ENCODE measurements at places on chromosomes 7 and 10.

DNA sequence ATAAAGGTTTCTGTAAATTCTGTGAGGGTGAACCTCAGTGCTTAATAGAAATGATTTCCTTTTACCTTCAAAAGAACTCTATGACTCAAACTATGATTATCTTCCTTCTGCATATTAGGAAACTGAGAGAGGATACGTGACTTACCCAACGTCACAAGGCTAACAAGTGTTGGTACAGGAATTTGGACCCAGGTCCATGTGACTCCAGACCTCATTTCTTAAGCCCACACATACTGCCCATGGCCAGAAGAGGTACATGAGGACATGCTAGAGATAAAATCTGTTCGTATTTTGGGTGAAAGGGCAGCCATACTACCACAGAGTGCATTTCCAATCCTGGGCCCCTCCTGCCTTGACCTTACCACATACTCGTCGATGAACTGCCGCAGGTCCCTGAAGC, 61.5 kb upstream of the TM9SF3 start:
- DNase-seq, result no peak

DNA sequence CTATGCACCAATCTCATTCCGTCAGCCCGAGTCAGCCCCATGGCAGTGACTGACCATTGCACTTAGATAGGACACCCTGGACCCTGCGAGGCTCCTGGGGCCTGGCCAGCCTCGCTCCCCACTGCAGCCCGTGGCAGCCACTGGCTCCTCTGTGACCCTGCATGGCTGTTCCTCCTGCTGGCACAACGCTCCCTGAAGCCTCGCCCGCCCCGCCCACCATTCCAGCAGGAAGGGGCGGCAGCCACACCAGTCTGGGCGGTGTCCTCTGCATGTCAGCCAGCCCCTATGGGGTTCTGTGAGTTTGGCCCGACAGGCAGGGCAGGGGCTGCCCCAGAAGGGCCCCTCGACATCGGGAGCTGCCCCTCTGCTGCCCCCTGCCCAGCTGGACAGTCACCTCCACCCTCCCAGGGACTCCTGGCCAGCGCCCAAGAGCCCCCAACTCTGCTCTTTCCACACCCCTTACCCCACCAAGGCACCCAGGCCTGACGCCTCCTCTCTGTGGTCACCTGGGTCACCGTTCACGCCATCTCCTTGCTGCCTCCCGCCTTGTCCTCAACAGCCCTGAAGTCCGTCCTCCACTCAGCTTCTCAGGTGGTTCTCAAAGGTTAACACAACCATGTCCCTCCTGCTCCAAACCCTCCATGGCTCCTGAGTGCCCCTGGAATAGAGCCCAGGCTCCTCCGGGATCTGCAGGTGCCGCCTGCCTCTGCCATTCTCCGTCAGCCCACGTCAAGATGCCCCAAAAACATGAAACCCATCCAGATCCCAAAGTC, 103.5 kb downstream of the MICALL2 start:
- no peak for DNase-seq

- peak; percentile 73 for DNase-seq
These were observed 62.3 kb upstream of the LBX1 start for GRCh38 chr10:101291331-101292193.

- no peak for DNase-seq
These were observed 305.3 kb upstream of the NFE2L3 start for GRCh38 chr7:25846722-25847121.

GRCh38 chr7:44994877-44995554, 5.0 kb upstream of the CCM2 start:
- DNase-seq, result no peak

- DNase-seq, result no peak
These were observed 11.8 kb downstream of the CUTC start for GRCh38 chr10:99743841-99744240.

DNA sequence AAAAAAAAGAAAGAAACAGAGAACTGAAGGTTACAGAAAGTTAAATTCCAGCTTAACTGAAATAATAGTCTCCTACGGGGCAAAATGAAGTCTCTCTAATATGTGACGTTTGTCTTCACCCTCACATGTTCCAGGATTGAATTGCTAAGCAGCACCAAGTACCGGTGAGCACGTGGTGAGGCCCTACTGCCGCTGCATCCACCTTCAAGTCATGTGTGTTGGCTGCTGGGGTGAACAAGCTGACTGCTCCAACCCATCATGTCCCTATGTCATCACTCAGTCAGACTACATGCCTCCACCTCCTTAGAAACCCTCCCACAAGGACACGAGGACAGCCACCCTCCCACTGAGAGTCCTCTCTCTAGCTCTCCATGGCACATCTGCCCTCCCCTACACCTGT, 35.4 kb upstream of the NPFFR1 start:
- no peak for DNase-seq

DNA sequence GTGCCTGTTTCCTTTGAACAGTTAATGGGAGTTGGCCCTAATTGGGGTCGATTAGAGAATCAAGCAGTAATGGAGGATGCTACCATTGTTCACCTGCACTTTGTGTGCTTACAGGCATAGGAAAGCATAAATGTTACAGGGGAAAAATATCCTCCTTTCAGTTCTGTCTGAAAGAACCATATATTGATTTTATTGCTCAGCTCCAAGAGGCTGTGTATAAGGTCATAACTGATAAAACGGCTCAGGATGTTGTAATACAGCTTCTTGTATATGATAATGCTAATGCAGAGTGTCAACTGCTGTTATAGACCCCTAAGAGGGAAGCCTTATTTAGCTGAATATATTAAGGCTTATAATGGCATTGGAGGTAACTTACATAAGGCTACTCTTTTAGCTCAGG, 32.9 kb upstream of the AKR1C2 start:
- no peak for DNase-seq

DNA sequence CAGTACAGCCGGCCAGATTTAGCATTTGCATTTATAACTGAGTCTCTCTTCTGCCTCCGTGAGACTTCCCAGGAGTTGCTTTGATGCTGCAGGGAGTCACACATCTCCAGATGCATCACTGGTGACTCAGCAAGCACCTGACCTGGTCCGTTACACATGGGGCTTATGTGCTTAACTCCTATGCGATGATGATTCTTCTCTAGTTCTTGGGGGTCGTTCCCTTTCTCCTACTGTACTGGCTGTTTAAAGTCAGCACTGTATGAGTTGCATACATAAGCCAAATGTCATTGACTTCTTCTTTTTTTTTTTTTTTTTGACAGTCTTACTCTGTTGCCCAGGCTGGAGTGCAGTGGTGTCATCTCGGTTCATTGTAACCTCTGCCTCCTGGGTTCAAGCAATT, 13.0 kb upstream of the AKR1E2 start:
- no peak for DNase-seq

GRCh38 chr10:97355571-97355975, 21.0 kb upstream of the FRAT2 start:
- DNase-seq, result no peak

GRCh38 chr10:30095631-30096422, 36.4 kb upstream of the JCAD start:
- no peak for DNase-seq

DNA sequence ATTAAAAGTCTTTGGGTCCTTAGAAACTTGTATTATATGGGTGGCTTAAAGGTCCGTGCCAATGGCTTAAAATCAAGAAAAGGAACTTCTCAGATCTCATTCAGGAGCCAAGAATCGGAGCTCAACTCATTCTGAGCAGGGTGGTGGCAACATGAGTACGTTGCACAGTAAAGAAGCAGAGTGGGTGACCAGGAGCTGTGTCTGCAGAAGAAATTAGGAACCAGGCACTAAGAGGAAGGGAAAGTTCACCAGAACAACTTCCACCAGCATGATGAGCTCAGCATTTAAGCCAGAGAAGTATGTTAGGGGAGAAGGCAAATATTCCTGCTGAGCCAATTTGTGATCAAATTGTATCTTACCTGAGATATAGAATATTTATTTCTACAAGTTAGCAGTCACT, 236.0 kb upstream of the NRP1 start:
- no peak for DNase-seq

GRCh38 chr10:76763376-76763775, 874.2 kb downstream of the KCNMA1 start:
- no peak for DNase-seq

- no peak for DNase-seq
These were observed 33.2 kb upstream of the TPK1 start for GRCh38 chr7:144869082-144869481.

DNA sequence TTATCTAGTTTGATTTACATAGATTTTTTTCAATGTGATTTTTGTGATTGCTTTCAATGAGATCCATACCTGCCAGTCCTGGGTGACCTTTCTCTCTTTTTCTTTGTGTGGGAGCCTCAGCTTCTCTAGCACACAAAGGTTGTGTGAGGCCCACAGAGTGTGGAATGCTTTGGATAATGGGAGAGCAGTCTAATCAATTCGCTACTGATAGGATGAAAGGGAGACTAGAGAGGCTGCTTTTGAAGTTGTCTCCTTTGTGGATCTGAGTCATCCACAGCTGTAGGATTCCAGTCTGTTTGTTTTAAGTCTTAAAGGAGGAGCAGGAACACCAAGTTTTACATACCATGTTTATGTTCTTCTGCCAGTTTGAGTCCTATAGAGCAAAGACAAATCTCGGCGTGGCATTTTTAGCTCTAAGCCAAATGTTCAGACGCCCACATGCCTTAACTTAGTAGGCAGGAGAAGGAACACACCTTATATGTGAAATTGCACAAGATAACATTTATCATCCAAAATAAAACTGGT, 330.0 kb downstream of the ARL4A start:
- no peak for DNase-seq

DNA sequence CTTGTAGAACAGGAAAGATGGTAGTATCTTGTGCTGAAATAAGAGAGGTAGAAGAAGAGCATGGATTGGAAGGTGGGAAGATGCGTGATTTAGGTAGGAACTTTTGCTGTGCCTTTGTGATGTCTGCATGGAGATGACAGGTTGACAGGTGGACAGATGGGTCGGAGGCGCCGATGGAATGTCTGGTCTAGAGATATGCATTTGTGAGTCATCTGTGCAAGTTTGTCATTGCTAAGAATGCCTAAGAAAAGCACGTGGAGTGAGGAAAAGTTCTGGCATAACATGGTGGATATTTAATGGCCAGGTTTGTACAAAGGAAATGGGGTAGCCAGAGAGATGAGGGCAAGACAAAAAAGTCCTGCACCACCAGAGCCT, 76.0 kb upstream of the ARMC3 start:
- no peak for DNase-seq

DNA sequence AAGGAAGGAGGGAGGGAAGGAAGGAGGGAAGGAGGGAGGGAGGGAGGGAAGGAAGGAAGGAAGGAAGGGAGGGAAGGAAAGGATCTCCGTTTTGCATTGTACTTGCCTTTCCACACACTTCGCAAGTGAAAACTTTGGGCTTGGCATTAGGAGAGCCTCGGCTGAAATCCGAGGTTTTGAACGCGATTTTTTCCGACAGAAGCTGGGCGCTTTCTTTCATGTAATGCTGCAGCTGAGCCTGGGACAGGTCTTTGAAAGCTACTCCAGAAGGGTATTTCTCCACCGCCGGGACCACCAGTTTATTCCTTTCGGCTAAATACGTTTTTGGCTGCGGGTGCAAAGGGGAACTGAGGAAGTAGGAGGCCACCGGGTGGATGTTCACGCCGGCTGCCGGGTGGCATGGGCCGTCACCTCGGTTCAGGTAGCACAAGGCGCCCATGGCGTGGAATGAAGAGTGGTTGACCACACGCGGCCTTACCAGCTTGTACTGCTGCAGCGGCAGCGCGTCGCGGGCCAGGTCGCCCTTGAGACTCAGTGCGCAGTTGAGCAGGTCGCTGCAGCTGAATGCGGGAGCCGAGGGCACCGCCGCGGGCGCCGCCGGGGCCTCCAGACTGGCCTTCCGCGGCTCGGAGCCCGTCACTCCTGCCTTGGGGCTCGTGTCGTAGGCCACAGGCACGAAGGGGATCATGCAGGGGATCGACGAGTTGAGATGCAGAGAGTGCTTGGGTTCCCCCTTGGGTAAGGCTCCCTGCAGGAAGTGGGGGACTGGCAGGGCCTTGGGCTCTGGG, 825 bp downstream of the FEZF1 start:
- DNase-seq, result no peak

- no peak for DNase-seq
These were observed 148.0 kb downstream of the SNX10 start for GRCh38 chr7:26439521-26440232.

GRCh38 chr7:117912421-117912820, 39.2 kb upstream of the CTTNBP2 start:
- no peak for DNase-seq

DNA sequence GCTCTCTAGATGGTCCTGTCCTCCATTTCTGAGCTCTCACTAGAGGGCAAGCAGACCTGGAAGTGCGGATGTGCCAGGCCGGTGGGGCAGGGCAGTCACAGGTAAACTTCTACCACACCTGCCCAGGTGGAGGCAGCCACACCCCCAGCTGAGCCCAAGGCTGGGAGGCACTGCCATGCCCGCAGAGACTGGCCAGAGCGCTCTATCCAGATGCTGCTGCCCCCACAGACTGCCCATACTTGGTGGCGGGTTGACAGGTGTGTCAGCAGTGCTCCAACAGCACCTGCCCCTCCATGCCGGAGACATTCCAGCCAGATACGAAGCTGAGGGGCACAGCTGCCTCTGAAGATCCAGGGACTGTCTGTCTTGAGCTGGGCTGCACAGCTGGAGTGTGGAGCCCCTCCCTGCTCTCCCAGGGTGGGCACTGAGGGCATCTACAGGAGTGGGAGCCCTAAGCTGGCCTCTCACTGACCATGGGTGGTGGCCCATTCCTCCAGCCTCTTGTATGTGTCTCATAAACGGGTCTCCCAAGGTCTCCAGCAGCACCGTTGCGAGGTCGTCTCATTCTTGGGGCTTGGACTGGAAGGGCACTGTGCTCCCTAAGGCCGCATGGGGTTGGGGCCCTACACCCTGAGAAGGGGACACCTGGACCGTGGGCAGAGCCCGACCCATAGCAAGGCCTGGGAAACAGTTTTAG, 38.2 kb upstream of the PPIF start:
- DNase-seq, result no peak

GRCh38 chr7:20201380-20201779, 15.8 kb downstream of the MACC1 start:
- no peak for DNase-seq

DNA sequence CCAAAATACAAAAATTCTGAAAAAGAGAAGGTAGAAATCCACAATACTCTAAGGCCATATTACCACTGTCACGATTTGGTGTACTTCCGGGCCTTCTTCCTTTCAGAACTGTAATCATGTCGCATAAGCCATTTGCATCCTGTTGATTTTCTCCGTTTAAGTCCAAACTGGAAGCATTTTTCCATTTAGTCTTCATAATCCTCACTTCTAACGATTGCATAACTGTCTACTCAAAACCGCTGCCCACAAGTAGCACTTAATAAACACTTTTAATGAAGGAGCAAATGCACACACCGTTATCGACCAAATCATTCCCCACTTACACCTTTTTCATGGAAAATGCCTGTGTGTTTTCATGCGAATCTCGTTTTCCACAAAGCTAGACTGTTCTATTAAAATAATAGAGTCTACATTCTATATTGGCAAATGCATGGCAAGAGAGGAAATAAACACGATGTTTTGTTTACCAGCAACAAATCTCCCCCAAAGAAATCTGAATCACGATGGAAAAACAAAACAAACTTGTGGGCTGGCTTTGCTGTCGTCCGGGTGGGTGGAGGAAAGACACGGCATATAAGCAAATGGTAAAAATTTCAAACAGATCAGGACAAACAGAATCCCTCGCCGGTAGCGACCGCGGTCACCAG, 1.0 kb downstream of the ATE1 start:
- no peak for DNase-seq

- no peak for DNase-seq
These were observed 4.1 kb upstream of the TAS2R5 start for GRCh38 chr7:141785706-141786552.

- no peak for DNase-seq
These were observed 51.5 kb downstream of the PFKFB3 start for GRCh38 chr10:6254201-6254600.

Measured in activated T-cell treated with anti-CD3 and anti-CD28 coated beads, Interleukin-2, amount 50 U/mL, for 24 hours (primary cell).